ENCODE measurements at places on chromosomes 7 and 10.

DNA sequence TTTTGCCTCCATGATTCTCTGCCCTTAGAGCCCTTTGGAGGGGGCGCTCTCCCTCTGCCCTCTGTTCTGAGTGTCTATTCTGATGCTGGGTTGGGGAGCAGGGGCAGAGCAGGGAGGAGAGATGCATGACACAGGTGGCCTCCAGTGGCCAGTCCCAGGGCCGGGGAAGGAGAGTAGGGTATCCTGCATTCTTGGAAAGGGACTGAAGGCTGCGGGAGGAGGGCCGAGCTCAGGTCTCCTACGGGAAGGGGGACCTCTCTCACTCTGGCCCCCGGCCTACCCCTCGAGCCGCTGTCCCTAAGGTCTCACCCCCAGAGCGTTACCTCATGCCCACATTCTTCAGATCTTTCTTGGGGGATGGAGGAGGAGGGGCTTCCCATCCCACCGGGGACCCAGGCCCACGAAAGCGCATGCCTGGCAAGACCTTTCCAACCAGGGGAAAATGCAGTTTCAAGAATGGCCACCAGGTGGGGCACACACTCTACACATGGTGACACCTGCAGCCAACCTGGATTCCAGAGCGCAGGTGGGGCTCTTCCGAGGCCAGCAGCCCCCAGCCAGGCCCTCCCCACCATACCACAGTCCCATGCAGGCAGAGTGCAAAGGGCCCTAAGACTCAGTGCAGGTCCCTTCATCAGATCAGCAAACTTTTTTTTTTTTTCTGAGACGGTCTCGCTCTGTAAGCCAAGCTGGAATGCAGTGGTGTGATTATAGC is 86.4 kb downstream of the MYL10 start:
- DNase-seq: peak; percentile 2

GRCh38 chr7:50728184-50728583 is 54.5 kb downstream of the GRB10 start:
- DNase-seq: no peak

GRCh38 chr10:3830946-3831345 is 45.9 kb upstream of the KLF6 start:
- no peak for DNase-seq

DNA sequence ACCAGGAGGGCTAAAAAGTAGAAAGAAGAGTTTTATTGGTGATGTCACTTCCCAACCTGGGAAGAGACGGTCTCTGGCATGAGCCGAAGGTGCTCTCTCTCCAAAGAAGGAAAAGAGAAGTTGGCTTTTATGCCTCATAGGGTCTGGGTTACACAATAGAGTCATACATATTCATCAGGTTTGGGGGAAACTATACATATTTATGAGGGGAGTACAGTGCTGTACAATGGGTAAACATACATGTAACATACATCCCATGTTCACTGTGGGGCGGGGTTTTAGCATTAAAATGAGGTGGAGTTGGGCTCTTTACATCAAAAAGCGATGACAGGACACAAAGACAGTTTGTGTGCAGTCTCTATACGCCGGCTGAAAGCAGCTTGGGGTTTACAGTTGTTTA is 701.7 kb downstream of the TYW1 start:
- DNase-seq: no peak

GRCh38 chr7:31875424-31875823 is 188.4 kb downstream of the PPP1R17 start:
- peak; percentile 73 for DNase-seq

- DNase-seq: no peak
Measured at GRCh38 chr7:119341822-119342221, 931.2 kb upstream of the KCND2 start.

GRCh38 chr7:32887395-32887794 is 4.2 kb downstream of the KBTBD2 start:
- no peak for DNase-seq

DNA sequence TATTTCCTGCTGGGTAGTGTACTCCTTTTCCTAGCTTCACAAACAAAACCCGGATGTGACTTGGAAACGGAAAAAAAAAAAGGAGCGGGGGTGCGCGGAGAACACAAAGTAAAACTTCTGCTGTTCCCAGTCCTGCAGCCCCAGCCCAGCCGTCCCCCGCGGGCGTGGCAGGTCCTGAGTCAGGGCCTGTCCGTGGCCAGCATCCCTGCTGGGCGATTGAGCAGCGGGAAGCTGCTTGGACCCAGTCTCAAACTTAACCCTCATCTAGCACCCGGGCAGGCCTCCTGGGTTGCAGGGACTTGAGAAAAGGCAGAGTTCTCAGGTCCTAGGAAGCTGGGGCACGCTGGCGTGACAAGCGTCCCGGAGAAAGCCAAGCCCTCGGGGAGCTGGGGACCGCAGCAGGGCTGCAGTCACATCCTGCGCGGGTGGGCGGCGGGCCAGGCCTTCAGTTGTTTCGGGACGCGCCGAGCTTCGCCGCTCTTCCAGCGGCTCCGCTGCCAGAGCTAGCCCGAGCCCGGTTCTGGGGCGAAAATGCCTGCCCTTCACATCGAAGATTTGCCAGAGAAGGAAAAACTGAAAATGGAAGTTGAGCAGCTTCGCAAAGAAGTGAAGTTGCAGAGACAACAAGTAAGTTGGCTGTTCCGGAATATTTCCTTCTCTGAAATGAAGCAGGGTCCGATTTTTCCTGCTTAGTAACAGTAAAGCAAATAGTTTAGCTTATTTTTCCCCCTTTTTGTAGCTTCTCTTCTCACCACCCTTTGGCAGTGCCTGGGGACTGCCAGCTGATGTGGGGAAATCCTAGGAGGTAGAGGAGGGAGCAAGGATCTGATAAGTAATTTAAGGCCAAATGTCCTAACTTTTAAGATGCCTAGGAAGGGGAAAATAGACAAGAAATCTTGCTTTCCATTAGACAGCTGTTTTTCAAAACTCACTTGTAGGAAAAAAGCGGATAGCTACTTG is at the start of gene GNG11:
GNG11 (plus strand) TSS at position 129 of the 960 bp plus-strand sequence; CDS start at position 532, 403 bp downstream.
- peak; percentile 11 for DNase-seq

DNA sequence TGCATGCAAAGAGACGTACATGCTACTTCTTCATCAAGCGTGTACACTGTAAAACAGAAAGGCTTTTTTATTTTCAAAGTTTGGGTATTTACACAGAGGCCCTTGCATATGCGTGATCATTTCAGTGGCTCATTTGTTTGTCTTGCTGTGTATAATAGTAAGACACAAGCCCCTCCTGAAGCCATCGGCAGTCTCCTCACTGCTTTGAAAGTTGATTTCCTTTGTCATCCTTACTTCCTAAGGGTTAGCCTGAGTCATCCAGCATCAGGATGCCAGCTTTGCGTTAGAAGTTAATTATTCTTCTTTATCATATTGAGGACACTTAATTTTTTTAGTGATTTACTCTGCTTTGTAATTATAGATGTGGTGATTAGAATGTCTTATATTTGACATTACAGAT is 72.5 kb upstream of the CTBP2 start:
- DNase-seq: no peak

DNA sequence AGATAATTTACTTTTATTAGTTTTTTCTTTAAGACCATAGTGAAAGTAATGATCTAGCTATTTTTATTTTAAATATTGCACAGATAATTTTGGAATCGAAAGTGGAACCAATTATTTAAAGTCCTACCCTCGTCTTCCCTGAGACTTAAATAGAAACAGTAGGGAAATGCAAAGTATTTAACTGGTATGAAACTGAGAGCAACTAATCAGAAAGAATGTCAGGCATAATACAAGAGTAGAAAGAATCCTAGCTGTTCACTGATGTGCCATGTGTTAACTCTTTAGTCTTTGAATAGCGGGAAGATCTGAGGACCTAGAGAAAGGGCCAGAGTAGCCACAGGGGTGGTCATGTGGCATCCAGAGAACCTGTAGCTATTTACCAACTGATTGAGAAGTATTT is 630.0 kb downstream of the NRG3 start:
- DNase-seq: no peak

DNA sequence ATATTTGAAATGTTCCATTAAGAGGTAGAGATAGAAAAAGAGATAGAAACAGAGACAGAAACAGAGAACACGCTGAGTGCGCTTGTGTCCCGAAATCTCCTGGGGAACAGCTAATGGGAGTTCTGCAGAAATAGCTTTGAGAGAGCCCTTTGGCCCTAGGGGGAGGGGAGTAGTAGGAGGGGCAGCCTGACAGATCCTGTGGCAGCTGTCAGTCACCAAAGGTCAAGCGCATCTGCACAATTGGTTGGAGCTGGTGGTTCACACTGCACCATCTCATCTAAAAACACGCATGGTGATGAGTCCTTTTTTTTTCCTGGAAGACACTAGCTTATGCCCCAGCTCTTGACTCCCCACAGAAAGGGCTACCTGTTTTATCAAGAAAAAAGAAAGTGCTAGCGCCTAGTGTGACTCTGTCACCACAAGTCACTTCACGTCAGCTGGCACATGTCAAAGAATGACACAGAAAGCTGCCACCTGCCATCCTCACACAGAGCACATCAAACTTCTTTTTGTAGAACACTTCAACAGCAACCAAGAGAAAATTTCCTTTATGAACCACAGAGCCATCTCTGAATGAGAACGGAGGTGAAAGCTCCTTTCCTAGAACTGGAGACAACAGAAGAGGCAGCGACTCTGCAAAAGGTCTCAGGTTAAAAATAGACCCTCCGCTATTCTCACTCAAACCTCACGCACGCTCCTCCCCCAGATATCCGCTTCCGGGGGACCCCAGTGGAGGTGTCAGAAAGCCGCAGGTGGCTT is 125.7 kb downstream of the GFRA1 start:
- DNase-seq: no peak

DNA sequence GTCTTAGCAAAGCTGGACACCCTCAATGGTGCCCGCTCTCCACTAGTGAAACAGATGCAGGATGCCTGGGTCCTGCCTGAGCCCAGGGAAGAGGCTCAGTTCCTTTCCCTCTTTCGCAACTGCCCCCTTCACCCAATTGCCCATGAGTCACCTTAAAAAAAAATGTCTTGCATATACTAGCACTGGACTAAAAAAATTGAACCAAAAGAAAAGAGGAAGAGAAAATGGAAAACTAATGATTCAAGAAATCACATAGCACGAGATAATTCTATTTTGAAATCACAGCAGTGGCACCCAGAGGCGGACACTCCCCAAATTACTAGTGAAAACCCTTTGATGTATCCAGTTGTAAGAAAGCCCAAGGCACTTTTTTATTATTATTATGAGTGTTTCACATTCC is 972.5 kb downstream of the LRMDA start:
- peak; percentile 94 for DNase-seq

DNA sequence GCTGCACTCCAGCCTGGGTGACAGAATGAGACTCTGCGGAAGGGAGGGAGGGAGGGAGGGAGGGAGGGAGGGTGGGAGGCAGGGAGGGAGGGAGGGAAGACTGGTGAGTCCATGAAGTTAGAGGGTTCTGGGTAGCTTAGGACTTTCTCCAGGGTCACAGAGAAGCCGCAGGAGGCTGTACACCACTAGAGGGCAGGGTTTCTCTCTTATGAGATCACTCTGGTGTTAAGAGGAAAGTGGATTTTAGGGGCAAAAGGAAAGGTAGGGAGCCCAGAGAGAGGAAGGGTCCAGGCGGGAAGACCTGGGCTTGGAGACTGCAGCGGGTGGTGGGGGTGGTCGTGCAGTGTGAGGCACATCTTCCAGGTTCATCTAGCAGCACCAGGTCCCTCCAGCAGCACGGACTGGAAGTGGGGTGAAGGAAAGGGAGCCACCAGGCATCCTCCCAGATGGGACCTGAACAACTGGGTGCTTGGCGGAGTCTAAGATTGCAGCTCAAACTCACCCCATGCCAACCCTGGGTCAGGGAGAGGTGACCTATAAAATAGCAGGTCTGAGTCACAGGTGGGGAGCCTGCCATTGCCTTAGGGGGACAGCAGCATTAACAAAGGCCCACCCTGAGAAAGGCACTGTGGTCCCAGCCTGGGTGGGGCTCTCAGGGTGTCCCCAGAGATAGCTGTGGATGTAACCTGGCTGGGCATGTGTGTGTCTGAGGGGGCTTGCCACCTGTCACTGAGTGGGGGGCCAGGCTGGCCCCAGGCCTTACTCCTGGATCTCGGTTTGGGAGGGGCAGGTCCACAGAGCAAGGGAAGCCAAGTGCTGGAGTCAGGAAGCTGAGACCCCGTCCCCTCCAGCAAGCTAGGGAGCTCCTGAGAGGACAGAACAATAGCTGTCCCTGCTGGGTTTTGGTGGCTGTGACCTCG is 48.5 kb upstream of the SLC29A3 start:
- DNase-seq: peak; percentile 68

DNA sequence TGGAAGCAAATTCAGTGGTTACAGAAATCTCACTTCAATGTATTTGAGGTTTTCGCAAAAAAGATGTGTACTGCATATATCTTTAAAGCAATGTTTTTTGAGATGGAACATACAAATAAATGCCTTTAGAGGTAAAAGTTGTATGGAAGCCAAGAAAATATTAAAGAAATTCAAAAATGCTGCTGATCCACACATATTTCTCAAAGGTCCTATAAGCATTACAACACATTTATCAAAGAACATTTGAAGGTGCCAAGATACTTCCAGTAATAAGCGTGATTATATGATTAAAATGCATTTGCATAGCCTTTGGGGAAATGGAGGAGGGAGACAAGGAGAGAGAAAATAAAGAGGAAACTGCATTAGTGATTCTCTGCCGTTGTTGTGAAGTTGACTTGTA is 260.1 kb downstream of the BICC1 start:
- DNase-seq: no peak

DNA sequence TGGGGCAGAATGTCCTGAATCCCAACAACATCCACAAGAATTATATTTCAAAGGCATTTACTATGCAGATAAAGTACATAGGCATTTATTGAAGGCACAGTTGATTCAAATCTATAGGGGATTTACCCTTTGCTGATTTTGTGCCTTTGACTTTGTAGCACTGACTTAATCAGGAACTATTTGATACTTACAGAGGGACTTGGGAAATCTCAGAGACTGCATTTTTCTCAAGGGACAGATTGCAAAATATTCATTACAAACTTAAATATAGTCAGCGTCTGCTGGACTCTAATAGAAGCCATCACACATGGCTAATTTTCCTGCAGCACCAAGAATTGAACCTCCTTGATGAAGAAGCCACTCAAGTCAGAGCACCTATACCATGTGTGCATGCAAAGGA is 44.9 kb downstream of the FAS start:
- DNase-seq: no peak

GRCh38 chr7:12623885-12624498 is 53.5 kb downstream of the SCIN start:
- DNase-seq: peak; percentile 2

DNA sequence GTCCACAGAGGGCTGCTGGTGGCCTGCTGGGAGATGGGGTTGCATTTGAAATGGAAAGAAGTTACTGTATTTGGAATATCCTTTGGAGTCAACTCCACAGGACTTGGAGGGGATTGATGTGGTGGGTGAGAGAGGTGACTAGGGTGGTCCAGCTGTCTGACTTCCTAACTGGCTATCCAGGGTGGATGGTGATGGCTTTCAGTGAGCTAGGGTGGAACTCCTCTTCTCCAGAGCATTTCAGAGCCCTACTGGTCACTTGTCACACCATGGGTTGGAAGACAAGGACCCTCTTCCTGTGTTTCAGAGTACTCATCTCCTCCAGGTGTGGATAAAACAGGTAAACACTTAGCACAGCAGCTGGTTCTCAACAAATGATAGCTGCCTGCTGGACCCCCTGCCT is 3.3 kb upstream of the ADAMTS14 start:
- DNase-seq: no peak

- peak; percentile 26 for DNase-seq
Measured at GRCh38 chr7:7816084-7816483, 97.7 kb upstream of the RPA3 start.
